ENCODE measurements at places on chromosomes 6 and 20.

DNA sequence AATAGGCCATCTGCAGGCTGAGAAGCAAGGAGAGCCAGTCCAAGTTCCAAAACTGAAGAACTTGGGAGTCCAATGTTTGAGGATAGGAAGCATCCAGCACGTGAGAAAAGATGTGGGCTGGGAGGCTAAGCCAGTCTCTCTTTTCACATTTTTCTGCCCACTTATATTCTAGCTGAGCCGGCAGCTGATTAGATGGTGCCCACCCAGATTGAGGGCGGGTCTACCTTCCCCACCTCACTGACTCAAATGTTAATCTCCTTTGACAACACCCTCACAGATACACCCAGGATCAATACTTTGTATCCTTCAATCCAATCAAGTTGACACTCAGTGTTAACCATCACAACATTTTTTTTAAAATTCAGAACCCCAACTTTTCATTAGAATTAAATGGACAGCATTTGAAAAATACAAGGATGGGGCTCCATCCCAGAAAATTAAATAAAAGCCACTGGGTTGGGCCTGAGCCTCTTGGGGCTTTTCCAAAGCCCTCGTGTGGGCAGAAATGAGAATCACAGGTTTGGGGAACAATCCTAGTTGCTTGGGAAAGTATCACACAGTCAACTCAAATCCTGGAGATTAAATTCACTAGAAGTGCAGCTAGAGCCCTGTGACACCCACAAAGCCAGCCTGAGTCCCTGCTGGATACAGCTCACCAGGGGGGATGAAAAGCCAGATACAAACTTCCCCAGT is 2.2 kb downstream of the CLDN20 start:
- peak; percentile 55 for DNase-seq

- no peak for DNase-seq
Observed at GRCh38 chr20:52798124-52798523, 174.0 kb upstream of the TSHZ2 start.

DNA sequence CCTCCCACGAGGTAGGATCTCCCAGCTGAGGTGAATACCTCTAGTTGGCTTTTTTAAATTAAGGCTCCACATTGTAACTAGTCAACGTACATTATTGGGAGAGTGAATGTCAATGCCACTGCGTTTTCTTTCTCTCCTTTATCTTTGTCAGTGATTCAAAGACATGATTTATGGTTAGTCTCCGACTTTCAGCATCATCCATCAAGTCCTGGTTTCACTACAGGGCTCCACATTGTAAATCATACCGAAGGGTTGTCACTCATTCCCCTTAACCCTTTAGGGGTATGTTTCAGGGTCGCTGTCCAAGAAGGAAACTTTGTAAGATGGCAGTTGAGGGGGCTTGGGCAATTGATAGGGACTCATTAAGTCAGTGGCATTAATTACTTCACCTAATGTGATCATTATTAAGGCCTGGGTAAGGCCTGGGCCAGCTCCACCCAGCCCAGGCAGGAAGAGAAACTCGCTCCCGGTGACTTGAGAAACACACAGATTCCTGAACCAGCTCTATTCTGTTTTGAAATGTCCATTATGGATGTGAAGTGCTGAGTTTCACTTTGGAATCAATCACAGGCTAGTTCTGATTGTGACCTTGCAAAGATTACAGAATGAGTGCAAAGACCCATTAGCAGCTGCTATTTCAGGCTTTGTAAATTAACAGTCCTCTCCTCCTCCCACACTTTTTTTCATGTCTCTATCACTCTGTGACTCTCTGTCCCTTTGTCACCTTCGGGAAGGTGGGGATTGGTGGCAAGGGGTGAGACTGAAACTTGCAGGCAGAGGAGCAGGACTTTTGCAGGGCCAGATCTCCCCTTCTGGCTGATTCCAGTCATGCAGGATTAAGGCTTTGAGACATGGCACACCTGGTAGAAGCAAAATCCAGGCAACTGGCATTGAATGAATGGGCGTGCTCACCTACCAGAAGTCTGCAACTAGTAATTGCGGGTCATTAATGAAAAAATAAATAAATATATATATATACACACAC is 222.4 kb downstream of the TSHZ2 start:
- no peak for DNase-seq

DNA sequence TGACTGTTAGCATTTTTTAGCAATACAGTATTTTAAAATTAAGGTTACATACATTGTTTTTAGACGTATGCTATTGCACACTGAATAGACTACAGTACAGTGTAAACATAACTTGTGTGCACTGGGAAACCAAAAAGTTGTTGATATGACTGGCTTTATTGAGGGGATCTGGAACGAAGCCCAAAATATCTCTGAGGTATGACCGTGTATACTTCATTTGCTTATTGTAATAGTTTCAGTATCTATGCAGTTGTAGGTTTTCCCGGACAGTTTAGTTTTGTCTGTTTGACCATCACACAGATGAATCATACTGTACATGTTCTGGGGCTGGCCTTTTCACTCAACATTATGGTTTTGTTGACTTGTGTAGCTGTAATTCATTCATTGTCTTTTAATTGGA is 6.9 kb upstream of the ZBTB12 start:
- peak; percentile 25 for DNase-seq

GRCh38 chr6:99811636-99812035 is 182.4 kb downstream of the MCHR2 start:
- DNase-seq = no peak

Measured in foreskin fibroblast (primary cell).